SW 1271 (cell line): ENCODE measurements at places on chromosomes 4 and X.
A peak's percentile ranks its signal among the peaks of the same experiment; 100 is the strongest.

- no peak for DNase-seq
Measured at GRCh38 chrX:39877905-39878304, 219.9 kb downstream of the BCOR start.

GRCh38 chr4:112793033-112793432 lies 156.1 kb downstream of the LARP7 start:
- DNase-seq = no peak

GRCh38 chrX:7378406-7378805 lies 230.5 kb upstream of the PUDP start:
- no peak for DNase-seq

DNA sequence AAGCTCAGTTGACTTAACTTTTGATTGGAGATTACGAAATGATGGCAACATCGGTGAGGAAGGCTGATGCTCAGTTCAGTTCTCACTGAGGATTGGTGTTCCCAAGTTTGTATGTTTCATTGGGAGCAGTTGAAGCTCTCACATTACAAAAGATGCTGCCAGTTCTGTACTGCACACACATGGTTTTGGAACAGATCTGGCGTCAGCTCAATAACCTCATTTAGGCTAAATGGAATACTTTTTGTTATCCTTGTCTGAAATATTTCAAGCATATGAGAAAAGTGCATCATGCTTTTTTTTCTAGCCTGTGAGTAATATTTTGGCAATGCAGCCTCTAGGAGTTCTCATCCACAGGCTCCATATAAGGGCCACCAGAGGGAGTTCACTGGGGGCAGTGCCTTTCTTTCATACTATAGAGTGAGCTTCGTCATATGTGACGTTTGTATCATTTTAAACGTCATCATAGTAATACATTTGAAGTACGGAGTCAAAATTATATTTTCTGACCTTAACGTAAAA lies 4.1 kb downstream of the ENPEP start:
- no peak for DNase-seq

DNA sequence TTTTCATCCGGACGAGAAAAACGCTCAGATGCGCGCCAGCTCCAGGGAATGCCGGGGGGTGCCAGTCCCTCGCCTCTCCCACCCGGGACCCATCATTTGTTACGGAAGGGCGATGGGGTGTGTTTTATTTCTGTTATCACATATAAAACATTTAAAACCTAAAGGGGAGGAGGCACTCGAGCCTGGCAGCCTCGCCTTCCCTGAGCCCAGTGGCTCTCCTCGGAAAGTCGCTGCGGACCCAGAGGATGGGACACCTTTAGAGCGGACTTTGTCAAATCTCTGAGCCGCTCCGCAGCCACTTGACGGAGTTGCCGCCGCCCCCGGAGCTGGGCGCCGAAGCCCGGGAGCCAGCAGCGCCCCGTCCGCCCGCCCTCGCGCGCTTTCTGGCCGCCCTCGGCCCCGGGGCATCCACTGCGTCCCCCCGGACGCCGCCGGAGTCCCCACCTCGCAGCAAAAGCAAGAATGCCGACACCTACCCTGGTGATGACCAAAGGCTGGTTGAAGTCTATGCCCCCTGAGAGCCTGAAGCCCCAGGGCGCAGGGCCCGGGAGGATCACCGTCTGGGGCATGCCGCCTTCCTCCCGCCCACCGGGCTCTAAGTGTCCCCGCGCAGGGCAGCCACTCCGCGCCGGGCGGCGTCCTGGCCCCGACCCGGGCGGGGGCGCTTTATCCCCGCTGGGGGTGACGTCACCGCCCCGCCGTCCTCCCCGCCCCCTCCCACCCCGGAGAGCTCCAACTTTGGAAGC lies at the start of gene PDLIM3:
Gene PDLIM3, minus strand, starts transcription at position 642 of the 746 bp plus-strand sequence. Its CDS starts 73 bp downstream, at position 569.
- no peak for DNase-seq

- no peak for DNase-seq
Measured at GRCh38 chr4:46994007-46994405, 625 bp upstream of the GABRA4 start.

- DNase-seq = no peak
Measured at GRCh38 chrX:39749135-39749534, 348.6 kb downstream of the BCOR start.

DNA sequence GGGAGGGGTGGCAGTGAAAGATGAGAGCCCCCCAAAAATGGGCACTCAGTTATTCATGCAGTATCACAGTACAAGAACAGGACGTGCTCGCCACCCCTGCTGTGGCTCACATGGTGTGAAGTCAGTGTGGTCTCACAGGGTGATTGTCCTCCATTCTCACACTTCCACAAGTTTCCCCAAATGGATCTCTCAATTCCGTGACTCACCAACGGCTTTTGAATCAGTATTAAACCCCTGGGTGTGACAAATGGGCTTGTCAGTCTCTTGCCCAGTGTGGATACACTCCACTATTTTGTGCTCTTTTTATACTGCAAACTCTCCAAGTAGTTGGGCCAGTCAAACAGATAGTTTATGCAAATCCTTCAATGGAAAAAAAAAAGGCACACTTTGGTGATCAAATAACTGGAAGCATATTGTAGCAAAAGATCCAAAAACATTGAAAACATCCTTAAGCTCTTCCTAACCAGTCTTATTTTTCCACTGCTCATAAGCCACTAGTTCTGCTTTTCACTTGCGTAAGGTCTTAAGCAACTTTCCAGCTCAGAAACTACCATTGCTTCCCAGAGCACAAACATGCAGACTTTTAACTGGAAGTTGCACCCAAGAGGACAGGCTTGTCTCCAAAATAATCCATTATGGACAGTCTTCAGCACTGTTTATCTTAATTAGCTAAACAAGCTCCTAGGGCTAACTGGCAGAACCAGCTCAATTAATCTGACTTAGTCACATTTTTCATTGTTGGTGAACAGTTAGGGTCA lies 365.7 kb downstream of the PPP3CA start:
- DNase-seq = no peak

DNA sequence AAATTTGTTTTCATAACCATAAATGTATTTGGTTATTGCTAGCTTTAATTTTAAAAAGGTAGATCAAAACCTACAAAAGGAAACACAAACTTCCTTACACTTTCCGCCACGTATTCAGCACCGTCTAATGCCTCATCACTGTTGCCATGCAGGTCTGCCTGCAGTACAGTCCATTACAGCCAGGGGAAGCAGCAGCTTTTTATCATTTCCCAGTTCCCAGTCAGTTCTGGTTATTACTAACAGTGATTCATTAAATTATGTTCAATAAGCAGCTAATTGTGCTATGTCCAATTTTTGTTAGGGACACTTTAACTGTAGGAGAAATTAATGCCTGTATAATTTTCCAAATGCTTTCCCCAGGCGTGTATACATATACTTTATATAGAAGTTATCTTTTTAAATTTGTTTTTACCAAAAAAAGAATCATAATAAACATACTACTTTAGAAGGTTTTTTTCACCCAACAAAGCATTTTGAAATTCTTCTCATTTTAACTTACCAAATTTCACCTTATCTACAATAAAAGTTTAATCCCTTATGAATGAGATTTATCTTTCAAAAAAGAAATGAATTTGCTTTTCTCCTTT lies 93.3 kb downstream of the ANXA3 start:
- DNase-seq = peak; percentile 33

DNA sequence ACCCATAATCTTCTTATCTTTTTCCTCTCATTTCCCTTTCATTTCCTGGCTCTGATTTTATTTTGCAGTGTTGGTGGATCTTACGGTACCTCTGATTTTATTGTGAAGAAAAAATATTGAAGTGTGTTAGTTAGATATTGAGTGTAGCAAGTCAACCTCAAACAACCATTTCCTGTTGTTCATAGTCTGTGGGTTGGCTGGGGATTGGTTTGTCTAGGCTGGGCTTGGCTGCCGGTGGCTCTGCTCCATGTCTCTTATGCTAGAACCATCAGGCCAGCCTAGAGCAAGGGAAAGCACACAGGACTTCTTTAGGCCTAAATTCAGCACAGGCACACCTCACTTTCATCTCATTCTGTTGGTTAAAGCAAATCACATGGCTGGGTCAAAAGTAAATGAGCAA lies 383.1 kb upstream of the LCORL start:
- no peak for DNase-seq

DNA sequence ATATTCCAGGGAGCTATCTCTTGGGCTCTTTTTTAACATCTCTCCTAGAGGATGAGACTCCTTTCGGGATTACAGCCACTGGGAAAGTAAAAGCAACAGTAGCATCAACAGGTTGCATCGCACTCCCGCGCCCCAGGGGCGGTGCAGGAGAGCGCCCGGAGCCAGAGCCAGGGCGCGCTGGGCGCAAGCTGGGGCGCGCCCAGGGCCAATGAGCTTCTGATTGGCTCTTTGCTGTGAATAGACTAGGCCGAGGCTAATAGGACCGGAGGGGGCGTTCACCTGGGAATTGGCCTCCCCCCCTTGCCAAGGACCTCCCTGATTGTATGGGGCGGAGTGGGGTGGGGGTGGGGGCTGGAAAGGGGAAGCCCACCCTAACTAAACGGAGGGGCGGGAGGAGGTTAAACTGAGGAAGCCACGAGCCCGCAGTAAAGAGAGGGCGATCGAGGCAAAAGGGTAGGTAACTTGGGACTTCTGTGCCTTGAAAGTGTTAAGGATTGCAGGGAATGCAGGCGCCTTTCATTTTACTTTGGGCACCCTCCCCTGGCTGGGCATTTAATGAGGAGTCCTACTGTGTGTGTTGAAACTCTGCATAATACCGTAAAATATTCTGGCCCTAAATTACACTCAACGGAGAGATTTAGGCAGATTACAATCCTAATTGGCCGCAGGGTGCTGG lies 1.1 kb upstream of the ATOH1 start:
- no peak for DNase-seq

DNA sequence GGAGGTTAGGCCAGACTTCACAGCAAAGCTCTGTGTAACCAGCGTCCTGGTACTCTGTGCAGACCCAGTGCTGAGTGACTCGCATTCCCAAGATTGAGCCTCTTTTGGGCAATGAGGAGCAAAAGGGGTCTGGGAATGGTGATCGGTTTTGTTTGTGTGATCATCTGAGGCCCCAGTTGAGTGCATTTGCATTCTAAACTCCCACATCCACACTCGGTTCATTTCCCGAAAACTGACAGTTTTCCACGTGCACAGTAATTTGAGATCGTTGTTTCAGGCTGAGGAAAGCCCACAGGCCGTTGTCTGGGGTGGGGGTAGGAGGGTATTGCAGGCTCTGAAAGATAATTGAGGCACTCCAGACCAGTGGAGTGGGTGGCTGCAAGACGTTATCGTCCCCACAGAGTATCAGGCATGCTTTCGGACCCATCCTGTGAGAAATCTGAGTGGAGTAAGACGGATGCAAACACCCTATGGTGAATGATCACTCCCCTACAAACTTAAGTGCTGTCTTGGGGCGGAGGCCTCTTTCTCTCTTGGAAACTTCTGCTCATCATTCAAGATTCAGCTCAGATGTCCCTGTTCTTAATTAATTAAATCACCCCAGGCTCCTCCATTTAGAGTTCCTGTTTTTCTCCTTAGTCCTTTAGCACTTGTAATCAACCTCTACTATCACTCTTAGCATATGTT lies 96.1 kb downstream of the AFF1 start:
- DNase-seq = no peak

- no peak for DNase-seq
Measured at GRCh38 chr4:153464068-153464467, 2.1 kb upstream of the TMEM131L start.

GRCh38 chr4:26741491-26741871 lies 119.2 kb upstream of the STIM2 start:
- DNase-seq = no peak
